Midbrain (tissue), 1 donor: ENCODE measurements at places on chromosomes 2 and 18.

- DNase-seq = no peak
Measured at GRCh38 chr2:113273027-113273551, 5.6 kb downstream of the PAX8 start.

DNA sequence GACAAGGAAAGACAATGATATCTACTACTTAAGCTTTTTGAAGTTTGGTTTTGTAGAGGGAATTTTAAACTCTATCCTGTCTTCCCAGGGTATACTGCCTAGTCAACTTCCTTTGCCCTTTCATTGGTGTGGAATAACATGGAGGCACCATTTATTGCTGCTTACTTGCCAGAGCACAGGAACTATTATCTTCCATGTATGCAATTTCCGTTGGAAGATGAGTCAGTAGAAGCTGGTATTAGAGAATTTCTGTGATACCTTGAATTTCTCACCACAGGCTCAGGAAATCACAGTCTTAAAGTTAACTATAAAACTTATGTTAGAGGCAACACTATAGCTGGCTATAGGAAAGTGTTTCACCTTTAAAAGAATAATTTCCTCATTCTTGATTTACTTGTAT, 40.9 kb upstream of the RGPD4 start:
- DNase-seq = no peak

DNA sequence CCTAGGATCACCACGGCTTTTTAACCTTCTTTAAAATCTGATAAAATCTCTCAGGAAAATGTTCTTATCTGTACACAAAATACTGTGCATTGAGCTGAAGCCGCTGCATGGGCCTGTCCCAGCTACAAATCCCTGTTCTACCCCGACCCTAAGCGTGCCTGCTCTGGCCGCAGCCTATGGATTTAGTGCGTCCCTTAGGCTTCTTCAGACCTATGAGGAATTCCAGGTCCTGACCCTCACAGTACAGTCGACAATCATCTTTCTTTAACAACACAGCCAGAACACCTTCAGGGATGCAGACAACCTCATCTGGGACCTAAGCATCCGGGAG, 477 bp upstream of the WDCP start:
- no peak for DNase-seq

DNA sequence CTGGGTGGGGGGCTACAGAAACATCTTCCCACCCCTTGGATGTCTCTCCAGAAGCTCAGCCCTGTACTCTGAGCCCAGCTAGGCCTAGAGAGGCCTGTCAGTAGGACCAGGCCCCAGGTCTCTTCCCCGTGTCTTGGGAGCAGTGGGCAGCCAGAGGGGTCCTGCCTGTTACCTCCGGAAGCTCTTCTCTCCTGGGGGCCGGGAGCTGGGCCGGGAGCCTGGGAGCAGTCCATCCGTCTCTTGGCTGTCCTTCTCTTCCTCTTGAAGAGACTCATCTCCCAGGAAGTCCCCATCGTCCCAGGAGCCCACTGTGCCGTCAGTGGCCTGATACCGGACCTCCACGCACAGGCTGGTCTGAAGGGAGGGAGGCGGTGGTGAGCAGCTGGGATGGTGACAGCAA, 38.3 kb upstream of the OTOF start:
- DNase-seq = no peak

GRCh38 chr18:36851202-36851590, 22.3 kb downstream of the KIAA1328 start:
- DNase-seq = no peak

- no peak for DNase-seq
Measured at GRCh38 chr18:61470031-61470674, 136.9 kb downstream of the CDH20 start.

- no peak for DNase-seq
Measured at GRCh38 chr2:221848286-221848685, 276.2 kb upstream of the EPHA4 start.

GRCh38 chr2:12712881-12713280, 3.9 kb upstream of the TRIB2 start:
- no peak for DNase-seq

DNA sequence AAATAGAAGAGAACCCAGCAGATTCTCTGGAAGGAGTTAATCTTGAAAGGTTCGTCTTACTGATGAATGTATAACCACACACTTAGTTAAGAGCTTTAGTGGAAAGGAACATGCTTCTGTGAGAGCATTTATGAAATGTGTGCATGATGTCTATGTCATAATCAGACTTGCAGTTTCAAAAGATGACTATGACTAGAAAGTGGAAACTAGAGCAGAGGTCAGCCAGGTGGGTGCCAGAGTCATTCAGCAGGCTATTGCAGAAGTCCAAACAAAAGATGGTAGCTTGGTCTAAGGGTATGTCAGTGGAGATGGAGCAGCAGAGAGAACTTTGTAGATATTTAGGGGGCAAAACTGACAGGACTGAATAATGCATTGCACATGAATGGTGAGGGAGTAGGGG, 825.8 kb downstream of the DCC start:
- no peak for DNase-seq

- no peak for DNase-seq
Measured at GRCh38 chr18:55372209-55372608, 215.8 kb downstream of the TCF4 start.

DNA sequence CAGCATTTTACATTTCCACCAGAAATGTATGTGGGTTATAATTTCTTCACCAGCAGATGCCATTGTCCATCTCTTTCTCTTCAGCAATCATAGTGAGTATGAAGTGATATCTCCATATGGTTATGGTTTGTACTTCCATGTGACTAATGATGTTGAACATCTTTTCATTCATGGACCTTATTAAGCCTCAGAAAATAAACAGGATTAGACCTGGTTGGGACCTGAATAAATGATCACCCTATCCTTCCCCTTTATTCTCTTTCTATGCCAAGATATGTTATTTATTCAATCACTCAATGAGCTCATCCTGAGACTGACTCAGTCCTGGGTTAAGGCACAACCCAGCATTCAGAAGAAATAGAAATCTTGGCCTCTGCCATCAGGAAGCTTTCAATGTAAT, 86.6 kb downstream of the ANTXR1 start:
- no peak for DNase-seq

DNA sequence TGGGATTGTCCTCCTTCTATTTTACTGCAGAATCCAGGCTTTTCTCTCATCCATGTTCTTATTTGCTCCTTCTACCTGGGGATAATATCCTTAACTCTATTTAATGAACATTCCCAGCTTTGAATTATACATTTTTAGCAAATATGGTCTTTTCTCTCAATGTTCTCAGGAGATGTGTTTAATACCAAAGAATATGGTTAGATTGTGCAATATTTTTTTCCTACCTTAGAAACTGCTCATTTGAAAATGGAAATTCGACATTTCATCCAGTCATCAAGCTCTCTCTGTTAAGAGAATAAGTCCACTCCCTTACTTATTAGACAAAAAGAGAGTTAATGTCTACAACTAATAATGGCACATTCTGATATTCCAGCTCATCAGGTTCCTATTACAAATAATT, 160.4 kb upstream of the GULP1 start:
- DNase-seq = no peak

DNA sequence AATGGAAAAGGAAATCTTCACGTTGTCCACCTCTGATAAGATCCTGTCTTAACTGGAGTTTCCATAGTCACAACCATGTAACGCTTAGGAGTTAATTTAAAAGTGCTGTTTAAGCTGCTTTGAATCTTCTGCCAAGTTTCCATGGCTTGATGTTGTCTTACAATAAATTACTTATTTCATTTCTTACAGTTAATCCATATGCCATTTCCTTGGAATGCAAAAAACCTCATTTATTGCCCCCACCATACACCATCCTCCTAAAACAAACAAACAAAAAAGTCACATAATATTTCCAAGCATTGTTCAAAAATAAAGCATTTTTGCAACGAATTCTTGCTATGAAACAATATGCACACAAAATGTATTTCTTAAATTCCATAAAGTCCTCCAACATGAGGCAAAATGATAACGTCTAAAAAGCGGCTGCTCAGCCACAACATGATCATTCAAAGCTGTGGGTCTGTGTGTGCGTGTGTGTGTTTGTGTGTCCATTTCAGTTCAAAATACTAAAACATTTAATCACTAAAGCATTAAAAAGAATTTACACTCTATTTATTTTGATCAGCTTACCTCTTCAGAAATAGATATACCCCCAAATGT, 46.8 kb upstream of the PXDN start:
- DNase-seq = no peak

GRCh38 chr2:76759634-76760366, 762.4 kb downstream of the LRRTM4 start:
- DNase-seq = no peak

GRCh38 chr2:101766871-101767739, 69.6 kb downstream of the MAP4K4 start:
- DNase-seq = no peak

GRCh38 chr2:147824620-147825019, 20.2 kb upstream of the ACVR2A start:
- DNase-seq = no peak

DNA sequence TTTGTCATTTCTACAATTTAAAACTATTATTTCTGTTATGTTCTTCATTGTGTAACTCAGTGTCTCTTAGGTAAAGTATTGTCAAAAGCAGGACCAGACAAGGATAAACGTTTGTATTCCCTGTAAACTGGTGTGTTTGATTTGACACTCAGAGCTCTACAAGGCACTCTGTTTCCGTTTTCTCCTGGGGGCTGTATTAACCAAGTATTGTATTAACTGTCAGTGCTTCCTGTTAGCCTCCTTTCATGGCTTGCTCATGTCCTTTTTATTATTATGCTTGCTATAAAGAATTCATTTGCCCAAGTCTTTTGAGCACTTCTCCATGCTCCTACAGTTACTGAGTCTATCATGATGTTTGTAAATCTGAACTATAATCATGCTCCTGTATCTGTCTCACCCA, 323.7 kb downstream of the LPIN1 start:
- DNase-seq = no peak

DNA sequence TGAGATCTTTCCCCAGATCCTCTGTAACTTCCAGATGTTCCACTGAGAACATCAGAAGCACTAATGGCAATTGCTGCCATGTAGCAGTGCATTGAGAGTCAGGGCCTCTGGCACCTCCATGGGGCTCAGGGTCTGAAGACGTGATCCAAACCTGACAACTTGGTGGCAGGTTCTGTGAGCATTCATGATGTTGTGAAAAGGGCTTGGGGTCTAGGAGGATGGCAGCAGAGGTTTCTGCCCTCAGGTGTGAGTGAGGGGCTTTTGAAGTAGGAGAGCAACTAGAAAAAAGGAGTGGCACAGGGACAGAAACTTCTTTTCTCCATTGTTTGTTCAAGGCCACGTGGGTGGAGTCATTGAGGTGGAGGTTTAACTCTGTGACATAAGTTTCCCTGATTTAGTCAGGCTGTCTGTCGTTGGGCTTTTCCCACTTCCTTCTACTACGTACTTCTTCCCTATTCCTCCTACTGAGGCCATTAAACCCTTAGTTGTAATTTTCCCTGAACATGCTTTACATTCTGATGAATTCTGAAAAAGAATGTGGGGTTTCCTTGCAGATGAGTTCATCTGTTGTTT, 13.1 kb downstream of the CFLAR start:
- no peak for DNase-seq

DNA sequence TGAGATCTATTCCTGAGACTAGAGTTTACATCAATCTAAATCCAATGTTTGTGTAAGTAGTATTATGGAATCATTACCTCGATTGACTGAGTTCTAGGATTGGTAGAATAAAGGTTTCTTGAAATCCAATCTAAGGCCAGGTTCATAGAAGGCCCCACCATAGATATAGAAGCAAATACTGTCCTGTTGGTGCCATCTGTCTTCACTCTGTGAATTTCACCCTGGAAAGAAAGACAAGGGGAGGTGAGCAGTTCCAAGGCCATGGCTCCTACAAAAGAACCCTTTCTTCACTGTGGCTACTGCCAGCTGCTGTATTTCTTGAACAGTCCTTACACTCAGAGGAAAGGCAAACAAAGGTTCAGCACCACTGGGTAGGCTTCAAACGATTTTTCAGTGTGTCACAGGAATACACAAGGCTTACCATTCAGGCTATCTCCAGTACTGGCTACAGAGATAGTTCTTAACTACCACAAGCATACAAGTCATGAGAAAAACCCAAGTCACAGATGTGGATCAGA, 137.0 kb downstream of the LRP2 start:
- DNase-seq = no peak

GRCh38 chr2:26968001-26968400, 2.4 kb upstream of the MAPRE3 start:
- DNase-seq = no peak

- no peak for DNase-seq
Measured at GRCh38 chr2:226600802-226601201, 198.8 kb downstream of the IRS1 start.

DNA sequence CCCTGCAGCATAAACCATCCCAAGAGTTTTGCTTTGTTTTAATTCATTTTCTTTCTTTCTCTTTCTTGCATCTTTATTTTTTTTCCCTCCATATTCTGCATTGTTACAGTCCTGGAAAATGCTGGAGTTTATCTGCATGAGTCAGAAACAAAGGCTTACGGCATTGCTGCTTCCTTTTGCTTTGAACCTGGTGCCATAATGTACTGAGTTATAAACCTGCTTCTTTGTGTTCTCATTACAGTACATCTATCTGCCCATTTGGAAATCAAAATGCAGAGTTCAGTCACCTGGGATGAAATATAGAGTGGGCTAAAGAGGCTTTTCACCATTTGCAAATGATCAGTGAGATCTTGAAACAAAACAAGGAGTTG, 1009.2 kb upstream of the FANCL start:
- no peak for DNase-seq

GRCh38 chr2:139083121-139083520, 302.9 kb upstream of the NXPH2 start:
- no peak for DNase-seq

GRCh38 chr2:176072951-176073904, 10.5 kb downstream of the EVX2 start:
- DNase-seq = no peak

GRCh38 chr2:64311191-64311910, 142.6 kb upstream of the LGALSL start:
- DNase-seq = no peak

- no peak for DNase-seq
Measured at GRCh38 chr18:44731530-44732237, 51.0 kb downstream of the SETBP1 start.

- no peak for DNase-seq
Measured at GRCh38 chr2:238754259-238754658, 93.6 kb upstream of the TWIST2 start.

DNA sequence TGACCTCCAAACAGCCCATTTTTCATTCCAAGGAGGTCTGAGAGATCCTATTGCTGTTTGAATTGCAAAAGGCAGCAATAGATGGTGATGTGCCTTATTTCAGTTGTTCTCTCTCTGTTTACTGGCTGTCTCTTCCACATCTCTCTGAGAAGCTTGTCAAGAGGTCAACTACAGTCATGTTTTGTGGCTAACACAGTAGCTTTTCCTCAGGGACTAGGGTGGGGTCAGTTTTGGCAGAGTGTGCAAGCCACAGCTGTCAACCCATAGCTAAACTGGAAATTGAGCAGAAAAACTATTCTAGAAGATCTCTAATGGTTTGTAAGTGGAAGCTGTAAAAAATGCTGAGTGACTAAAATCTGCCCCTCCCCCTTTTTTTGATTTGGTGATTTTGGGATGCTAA, 67.1 kb downstream of the DIS3L2 start:
- no peak for DNase-seq

- DNase-seq = no peak
Measured at GRCh38 chr2:38442643-38443541, 65.8 kb upstream of the ATL2 start.
